Lung (tissue), 17 donors: ENCODE measurements at places on chromosomes 5 and 9. TPM values are rescaled to one million over a fixed set of nuclear protein-coding genes. Genes with fewer than 3 reads are reported as not detected.

Gene INSL4
- total RNA-seq = not detected

Gene CCNO
- total RNA-seq = 4.7 TPM

Gene UGT3A2
- total RNA-seq = 0.12 TPM

Gene PRDM9
- total RNA-seq = not detected

Gene PLPP7
- 1.2 TPM for total RNA-seq

Gene GPRIN1
- total RNA-seq = 1.1 TPM

Gene CENPH
- total RNA-seq = 4.2 TPM

Gene ANKRD18B
- total RNA-seq = 2.2 TPM

Gene MINAR2
- total RNA-seq = 0.09 TPM

Gene PCDHGA7
- total RNA-seq = 6.3 TPM

GRCh38 chr5:154862766-154863165 is 4.3 kb downstream of the CNOT8 start:
- no peak overlapping the region for H3K4me3 ChIP-seq
- no peaks in the 10 kb centered on the region for H3K27me3 ChIP-seq
- H3K36me3 ChIP-seq = peaks cover 24% of the 10 kb centered on the region

GRCh38 chr5:160923411-160923810 is 71.4 kb upstream of the ATP10B start:
- H3K4me3 ChIP-seq = no peak overlapping the region
- no peak for DNase-seq
- no peaks in the 10 kb centered on the region for H3K27me3 ChIP-seq
- no peak overlapping the region for H3K27ac ChIP-seq

- H3K27me3 ChIP-seq = no peaks in the 10 kb centered on the region
- no peaks in the 10 kb centered on the region for H3K36me3 ChIP-seq
- no peak for DNase-seq
- no peaks in the 10 kb centered on the region for H3K4me1 ChIP-seq
- no peak overlapping the region for H3K4me3 ChIP-seq
- no peak overlapping the region for H3K27ac ChIP-seq
Observed at GRCh38 chr9:36900136-36900855, 133.8 kb downstream of the PAX5 start.

GRCh38 chr9:13295556-13295955 is 16.1 kb upstream of the MPDZ start:
- no peak overlapping the region for H3K4me3 ChIP-seq
- H3K27me3 ChIP-seq = no peaks in the 10 kb centered on the region
- no peaks in the 10 kb centered on the region for H3K4me1 ChIP-seq
- no peak for DNase-seq

DNA sequence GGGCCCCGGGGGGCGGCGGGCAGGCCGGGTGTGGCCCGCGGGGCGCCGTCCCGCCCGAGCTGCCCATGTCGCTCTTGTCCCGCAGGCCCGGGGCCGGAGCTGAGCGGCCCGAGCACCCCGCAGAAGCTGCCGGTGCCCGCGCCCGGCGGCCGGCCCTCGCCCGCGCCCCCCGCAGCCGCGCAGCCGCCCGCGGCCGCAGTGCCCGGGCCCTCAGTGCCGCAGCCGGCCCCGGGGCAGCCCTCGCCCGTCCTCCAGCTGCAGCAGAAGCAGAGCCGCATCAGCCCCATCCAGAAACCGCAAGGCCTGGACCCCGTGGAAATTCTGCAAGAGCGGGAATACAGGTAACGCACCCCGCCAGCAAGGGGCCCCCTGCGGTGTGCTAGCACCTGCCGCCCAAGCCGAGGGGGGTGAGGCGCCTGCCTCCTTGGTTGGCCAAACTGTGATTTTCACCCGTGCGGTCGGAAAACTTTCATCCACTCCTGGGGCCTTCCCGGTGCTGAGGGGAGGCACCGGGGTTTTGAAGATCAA is 32.1 kb downstream of the SMARCA2 start:
- no peak overlapping the region for H3K4me3 ChIP-seq
- H3K36me3 ChIP-seq = peaks cover 18% of the 10 kb centered on the region
- no peak overlapping the region for H3K27ac ChIP-seq
- H3K27me3 ChIP-seq = no peaks in the 10 kb centered on the region
- H3K4me1 ChIP-seq = peaks cover 7% of the 10 kb centered on the region

DNA sequence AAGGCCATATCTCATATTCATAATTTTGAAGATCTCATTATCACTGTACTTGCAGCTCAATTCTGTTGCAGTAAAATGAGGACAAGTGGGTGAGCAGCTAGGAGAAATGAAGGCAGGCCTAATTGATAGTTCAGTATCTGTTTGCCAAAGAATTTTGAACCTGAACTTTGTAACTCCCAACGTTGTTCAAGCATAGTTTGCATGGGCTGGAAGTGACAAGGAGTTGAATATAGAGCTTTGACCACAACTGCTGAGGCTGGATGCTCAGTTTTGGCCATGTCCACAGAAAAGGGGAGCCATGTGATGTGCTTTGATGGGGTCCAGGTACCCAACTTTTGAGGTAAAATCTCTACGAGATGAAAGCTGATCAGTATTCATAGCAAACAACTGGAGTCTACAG is 177.5 kb downstream of the NXNL2 start:
- no peak overlapping the region for H3K27ac ChIP-seq
- no peaks in the 10 kb centered on the region for H3K36me3 ChIP-seq
- no peaks in the 10 kb centered on the region for H3K27me3 ChIP-seq

GRCh38 chr5:144427866-144428265 is 257.2 kb downstream of the KCTD16 start:
- H3K36me3 ChIP-seq = no peaks in the 10 kb centered on the region
- H3K4me3 ChIP-seq = no peak overlapping the region
- DNase-seq = no peak
- no peak overlapping the region for H3K27ac ChIP-seq
- H3K27me3 ChIP-seq = no peaks in the 10 kb centered on the region

- peaks cover 3% of the 10 kb centered on the region for H3K36me3 ChIP-seq
- H3K27ac ChIP-seq = peak within 1 kb of the TSS; percentile 83
- H3K4me3 ChIP-seq = peak within 1 kb of the TSS; percentile 73
- peaks cover 12% of the 10 kb centered on the region for H3K4me1 ChIP-seq
- peak; percentile 93 for DNase-seq
- no peaks in the 10 kb centered on the region for H3K27me3 ChIP-seq
Observed at GRCh38 chr5:175478384-175479124, at the start of gene SFXN1. TSS of gene SFXN1 (plus strand) at chr5:175478560. CDS start at chr5:175492104, 13,544 bp downstream.

DNA sequence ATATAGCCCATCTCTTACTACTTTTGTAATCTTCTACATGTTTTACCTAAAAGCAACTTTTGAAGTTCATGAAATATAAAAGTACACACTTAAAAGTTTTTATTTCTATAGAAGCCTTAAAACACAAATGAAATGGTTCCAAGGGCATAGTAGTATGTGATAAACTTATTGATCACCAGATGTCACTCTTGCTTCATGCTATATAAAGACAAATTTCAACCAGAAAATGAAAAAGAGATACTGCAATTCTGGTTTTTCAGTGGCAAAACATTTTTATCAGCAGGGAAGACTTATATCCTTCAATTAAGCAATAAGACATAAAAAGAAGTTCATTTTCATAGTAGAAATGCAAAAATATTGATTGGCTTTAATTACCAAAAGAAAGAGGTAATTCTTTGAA is 69.4 kb upstream of the FBXL17 start:
- no peak overlapping the region for H3K4me3 ChIP-seq
- H3K4me1 ChIP-seq = no peaks in the 10 kb centered on the region
- no peaks in the 10 kb centered on the region for H3K36me3 ChIP-seq

DNA sequence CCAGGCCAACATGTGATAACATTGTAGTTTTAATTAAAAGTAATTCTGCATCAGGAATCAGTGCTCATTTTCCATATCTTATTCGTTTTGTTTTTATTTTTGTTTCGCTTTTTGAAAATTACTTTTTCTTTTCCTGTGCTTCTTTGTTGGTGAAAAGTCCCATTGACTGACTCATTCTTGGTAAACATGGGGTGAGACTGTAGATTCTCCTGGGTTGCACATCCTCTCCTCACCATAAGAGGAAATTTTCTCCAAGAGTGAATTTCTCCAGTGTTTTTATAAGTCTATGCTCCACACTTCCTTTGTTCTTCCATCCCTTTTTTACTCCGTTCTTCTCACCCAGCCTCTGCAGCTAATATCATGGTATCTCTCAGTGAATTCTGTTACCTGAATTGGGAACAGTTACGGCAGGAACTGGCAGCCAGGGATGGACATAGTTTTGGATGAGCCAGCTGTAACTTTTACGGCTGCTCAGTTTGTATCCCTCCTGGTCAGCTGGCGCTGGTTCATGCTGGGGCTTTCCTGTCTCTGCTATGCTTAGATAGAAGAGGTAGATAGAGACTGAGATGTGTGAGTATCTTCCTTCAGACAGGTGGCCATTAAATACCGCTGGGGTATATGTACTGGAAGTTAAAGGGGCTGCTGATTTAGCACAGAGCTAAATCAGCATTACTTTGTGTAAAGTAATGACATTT is 80.0 kb downstream of the MAN2A1 start:
- H3K4me1 ChIP-seq = no peaks in the 10 kb centered on the region
- no peak overlapping the region for H3K4me3 ChIP-seq
- H3K27me3 ChIP-seq = no peaks in the 10 kb centered on the region
- no peak overlapping the region for H3K27ac ChIP-seq

GRCh38 chr9:129283291-129283691 is 105.2 kb upstream of the IER5L start:
- no peak overlapping the region for H3K4me3 ChIP-seq
- H3K4me1 ChIP-seq = no peaks in the 10 kb centered on the region
- no peak for DNase-seq
- H3K27ac ChIP-seq = peak overlapping the region; percentile 44
- H3K27me3 ChIP-seq = no peaks in the 10 kb centered on the region

GRCh38 chr5:37005252-37005651 is 128.7 kb downstream of the NIPBL start:
- H3K27ac ChIP-seq = no peak overlapping the region
- peaks cover 7% of the 10 kb centered on the region for H3K36me3 ChIP-seq
- H3K27me3 ChIP-seq = no peaks in the 10 kb centered on the region
- no peak overlapping the region for H3K4me3 ChIP-seq

- H3K36me3 ChIP-seq = no peaks in the 10 kb centered on the region
- H3K27ac ChIP-seq = no peak overlapping the region
- no peak overlapping the region for H3K4me3 ChIP-seq
- H3K4me1 ChIP-seq = peaks cover 13% of the 10 kb centered on the region
- no peaks in the 10 kb centered on the region for H3K27me3 ChIP-seq
Observed at GRCh38 chr5:78650531-78650930, 2.0 kb upstream of the LHFPL2 start.

- H3K4me1 ChIP-seq = peaks cover 4% of the 10 kb centered on the region
- no peak for DNase-seq
- H3K4me3 ChIP-seq = no peak overlapping the region
Observed at GRCh38 chr5:154202379-154203260, 12.1 kb downstream of the GALNT10 start.

- no peaks in the 10 kb centered on the region for H3K36me3 ChIP-seq
- H3K27ac ChIP-seq = no peak overlapping the region
- no peak overlapping the region for H3K4me3 ChIP-seq
- no peak for DNase-seq
Observed at GRCh38 chr5:160565376-160565775, 143.7 kb downstream of the PTTG1 start.

DNA sequence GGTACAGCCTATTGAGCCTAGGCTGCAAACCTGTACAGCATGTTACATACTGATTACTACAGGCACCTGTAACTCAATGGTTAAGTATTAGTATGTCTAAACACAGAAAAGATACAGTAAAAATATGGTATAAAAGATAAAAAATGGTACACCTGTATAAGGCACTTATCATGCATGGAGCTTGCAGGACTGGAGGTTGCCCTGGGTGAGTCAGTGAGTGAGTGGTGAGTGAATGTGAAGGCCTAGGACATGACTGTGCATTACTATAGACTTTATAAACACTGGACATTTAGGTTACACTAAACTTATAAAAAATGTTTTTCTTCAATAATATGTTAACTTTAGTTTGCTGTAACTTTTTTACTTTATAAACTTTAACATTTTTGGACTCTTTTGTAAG is 171.3 kb downstream of the SLC28A3 start:
- H3K36me3 ChIP-seq = no peaks in the 10 kb centered on the region
- no peak overlapping the region for H3K27ac ChIP-seq
- no peak for DNase-seq

GRCh38 chr5:138275379-138275782 is 960 bp upstream of the GFRA3 start:
- H3K27me3 ChIP-seq = peaks cover 3% of the 10 kb centered on the region
- DNase-seq = peak; percentile 52
- H3K4me1 ChIP-seq = peaks cover 8% of the 10 kb centered on the region
- H3K36me3 ChIP-seq = no peaks in the 10 kb centered on the region
- H3K4me3 ChIP-seq = no peak overlapping the region

DNA sequence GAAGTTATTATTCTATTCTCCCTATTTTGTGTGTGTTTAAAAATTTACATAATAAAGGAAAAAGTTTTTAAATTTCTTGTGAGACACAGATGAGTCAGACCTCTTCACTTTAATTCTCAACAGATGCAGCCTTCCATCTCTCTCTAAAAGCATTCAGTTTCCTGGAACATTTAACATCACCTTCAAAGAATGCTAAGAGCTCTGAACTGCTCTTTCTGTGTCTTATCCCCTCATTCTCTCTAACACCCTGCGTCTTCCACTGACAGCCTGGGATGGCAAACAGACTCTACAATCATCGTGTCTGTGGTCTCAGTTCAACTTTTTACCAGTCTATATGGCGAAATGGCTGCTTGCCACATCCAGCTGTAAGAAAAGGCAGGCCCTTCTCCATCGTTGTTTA is 173.0 kb downstream of the HINT1 start:
- H3K27ac ChIP-seq = no peak overlapping the region
- no peaks in the 10 kb centered on the region for H3K4me1 ChIP-seq
- no peaks in the 10 kb centered on the region for H3K27me3 ChIP-seq

DNA sequence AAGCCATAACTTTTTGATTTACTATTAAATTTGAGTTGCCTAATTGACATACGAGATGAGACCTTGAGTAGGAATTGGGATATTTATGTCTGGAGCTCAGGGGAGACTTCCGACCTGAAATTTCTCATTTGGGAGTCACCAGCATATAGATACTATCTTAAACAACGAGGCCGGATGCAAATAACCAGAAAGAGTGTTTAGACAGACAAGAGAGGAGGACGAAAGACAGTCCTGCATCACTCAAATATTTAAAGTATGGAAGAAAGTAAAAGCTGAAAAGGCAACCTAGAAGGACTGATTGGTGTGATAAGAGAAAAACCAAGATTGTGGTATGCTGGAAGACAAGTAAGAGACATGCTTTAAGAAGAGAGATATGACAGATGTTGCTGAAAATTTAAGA is 675.0 kb upstream of the NUDT12 start:
- no peaks in the 10 kb centered on the region for H3K27me3 ChIP-seq
- H3K36me3 ChIP-seq = no peaks in the 10 kb centered on the region
- DNase-seq = no peak
